ENCODE measurements at places on chromosomes 3 and 15. TPM values are rescaled to one million over a fixed set of nuclear protein-coding genes. Genes with fewer than 3 reads are reported as not detected.

SCG3 gene
- not detected for total RNA-seq

EFCC1 gene
- total RNA-seq: 0.12 TPM

LRRC2 gene
- total RNA-seq: not detected

DNAJA4 gene
- total RNA-seq: 35.8 TPM

PPM1L gene
- total RNA-seq: 5.0 TPM

ARGFX gene
- total RNA-seq: not detected

FAM81A gene
- total RNA-seq: 2.5 TPM

PPARG gene
- 2.8 TPM for total RNA-seq

DPPA2 gene
- not detected for total RNA-seq

ZNF385D gene
- total RNA-seq: not detected
